ENCODE measurements at places on chromosomes 5 and 9.

- DNase-seq, result no peak
These were observed 326.9 kb downstream of the TENT4A start for GRCh38 chr5:7040111-7040510.

DNA sequence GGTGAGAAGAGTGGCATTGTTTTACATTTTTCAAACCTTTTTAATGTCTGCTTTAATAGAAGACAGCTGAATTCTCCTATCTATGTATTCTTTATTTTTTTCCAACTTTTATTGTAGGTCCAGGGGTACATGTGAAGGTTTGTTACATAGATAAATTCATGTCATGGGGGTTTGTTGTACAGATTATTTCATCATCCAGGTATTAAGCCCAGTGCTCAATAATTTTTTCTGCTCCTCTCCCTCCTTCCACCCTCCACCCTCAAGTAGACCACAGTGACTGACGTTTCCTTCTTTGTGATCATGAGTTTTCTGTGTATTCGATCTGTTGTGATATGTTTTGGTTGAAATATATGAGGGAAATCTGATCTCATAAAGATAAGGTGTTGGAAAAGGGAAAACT lies 1.7 kb upstream of the SREK1 start:
- DNase-seq, result no peak

DNA sequence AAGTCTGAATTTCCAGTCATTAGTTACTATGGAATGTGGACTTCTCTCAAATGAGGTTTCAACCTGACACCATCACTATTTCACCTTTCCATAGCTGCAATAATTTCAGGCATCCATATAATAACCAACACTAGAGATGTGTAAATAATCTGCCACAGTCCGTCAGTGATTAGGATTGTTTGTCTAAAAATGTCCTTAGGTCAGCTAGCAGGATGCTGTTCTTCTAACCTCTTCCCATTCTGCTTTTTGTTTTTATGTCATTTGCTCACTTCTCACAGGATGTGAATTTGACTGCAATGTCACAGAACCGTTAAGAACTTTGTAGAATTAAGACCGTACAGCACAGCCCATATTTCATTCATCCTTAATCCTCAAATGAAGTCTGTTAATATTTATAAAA lies 166.4 kb upstream of the RASA1 start:
- no peak for DNase-seq

GRCh38 chr9:114364134-114365041 lies 23.4 kb downstream of the AKNA start:
- DNase-seq, result no peak
